ENCODE measurements at places on chromosomes 11 and 22. TPM values are rescaled to one million over a fixed set of nuclear protein-coding genes. Genes with fewer than 3 reads are reported as not detected.

RFPL3 gene
- total RNA-seq, result not detected

YAP1 gene
- 84.2 TPM for total RNA-seq

ALDH3B1 gene
- total RNA-seq, result 0.68 TPM

NDUFA6 gene
- total RNA-seq, result 42.7 TPM

C11orf16 gene
- not detected for total RNA-seq

MLC1 gene
- not detected for total RNA-seq

ATM gene
- 82.9 TPM for total RNA-seq

MYO7A gene
- 7.7 TPM for total RNA-seq

FAU gene
- 180 TPM for total RNA-seq
